Transverse colon (tissue), 4 donors: ENCODE measurements at places on chromosomes 12 and 14. TPM values are rescaled to one million over a fixed set of nuclear protein-coding genes. Genes with fewer than 3 reads are reported as not detected.

The DACT1 gene
- total RNA-seq: 5.8 TPM

The TAS2R46 gene
- not detected for total RNA-seq

The KITLG gene
- total RNA-seq: 42.1 TPM

The GPRC5D gene
- total RNA-seq: 0.48 TPM

The CREBL2 gene
- 34.4 TPM for total RNA-seq

The ZFYVE1 gene
- 21.7 TPM for total RNA-seq

The CLIP1 gene
- 111 TPM for total RNA-seq

The B4GALNT3 gene
- total RNA-seq: 166 TPM

The PCED1B gene
- 3.0 TPM for total RNA-seq

The RERG gene
- total RNA-seq: 5.2 TPM

The MYO1H gene
- not detected for total RNA-seq

The FOXA1 gene
- 53.2 TPM for total RNA-seq

The SDR9C7 gene
- total RNA-seq: not detected

The DDX51 gene
- total RNA-seq: 26.6 TPM

The DEGS2 gene
- 33.2 TPM for total RNA-seq

The JPH4 gene
- total RNA-seq: 0.27 TPM

The CCNB1IP1 gene
- total RNA-seq: 25.3 TPM

The HPD gene
- 0.41 TPM for total RNA-seq

The CEBPE gene
- not detected for total RNA-seq

The SMOC1 gene
- total RNA-seq: not detected

The OTUB2 gene
- not detected for total RNA-seq

The TTC7B gene
- total RNA-seq: 8.4 TPM

The CPNE6 gene
- total RNA-seq: 3.4 TPM

The SYNDIG1L gene
- not detected for total RNA-seq

The PLEKHH1 gene
- total RNA-seq: 86.4 TPM

The KCNH5 gene
- not detected for total RNA-seq

The DIO2 gene
- 4.0 TPM for total RNA-seq

The RPL10L gene
- 65.5 TPM for total RNA-seq

The P2RX2 gene
- total RNA-seq: not detected
